ENCODE measurements at places on chromosomes 13 and 19. TPM values are rescaled to one million over a fixed set of nuclear protein-coding genes. Genes with fewer than 3 reads are reported as not detected.

DNA sequence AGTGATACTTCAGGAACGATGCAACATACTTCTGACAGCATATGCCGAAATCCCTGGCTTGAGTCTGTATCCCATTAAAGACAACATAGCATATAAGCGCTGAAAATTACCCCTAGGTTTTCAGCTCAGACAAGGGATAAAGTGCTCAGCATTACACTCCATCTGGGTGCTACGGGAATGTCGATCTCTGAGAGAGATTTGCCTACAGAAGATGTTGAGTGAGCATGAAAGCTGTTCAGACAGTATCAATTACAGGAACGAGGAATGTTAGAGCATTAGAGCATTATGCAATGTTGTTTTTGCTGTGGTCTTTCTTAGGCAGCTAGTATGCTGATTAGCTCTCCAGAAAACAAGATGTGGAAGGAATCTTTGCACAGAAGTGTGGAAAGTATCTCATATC is 484.5 kb downstream of the LIG4 start:
- DNase-seq, result no peak

DNA sequence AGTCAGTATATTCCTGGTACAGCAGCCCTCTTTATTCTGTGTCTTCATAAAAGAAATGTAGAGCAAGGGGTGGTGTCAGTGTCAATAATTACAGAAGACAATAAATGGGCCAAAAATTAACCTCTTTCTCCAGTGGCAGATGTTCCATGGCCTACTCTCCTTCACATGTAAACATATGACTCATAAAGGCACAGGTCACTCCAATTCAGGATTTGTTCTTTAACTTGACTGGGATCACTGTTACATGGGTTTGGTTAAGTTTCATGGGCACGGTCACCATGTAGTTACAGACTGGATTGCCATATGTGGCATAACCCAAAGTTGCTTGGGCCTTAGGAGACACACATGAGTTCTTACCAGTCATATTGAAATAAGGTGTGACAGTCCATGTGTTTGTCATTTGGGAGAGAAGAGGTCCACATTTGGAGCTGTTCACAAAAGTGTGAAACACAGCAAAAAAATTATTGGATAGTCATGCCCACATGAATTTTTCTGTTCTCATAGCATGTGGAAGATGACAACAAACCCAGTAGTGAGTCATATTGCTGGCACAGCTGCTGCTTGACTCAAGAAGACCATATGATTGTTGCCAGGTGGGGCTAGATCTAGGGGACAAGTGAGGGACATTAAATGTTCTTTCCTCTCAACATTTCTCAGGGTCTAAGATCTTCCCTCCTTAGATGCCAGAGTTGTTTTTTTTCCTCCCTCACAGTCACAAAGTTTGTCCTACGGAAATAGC is 68.1 kb upstream of the HTR2A start:
- DNase-seq, result no peak

GRCh38 chr13:97386801-97387484 is 47.0 kb upstream of the RAP2A start:
- DNase-seq, result peak; percentile 62

- peak; percentile 57 for DNase-seq
These were observed 507 bp downstream of the ALG5 start for GRCh38 chr13:36998624-36999041.

DNA sequence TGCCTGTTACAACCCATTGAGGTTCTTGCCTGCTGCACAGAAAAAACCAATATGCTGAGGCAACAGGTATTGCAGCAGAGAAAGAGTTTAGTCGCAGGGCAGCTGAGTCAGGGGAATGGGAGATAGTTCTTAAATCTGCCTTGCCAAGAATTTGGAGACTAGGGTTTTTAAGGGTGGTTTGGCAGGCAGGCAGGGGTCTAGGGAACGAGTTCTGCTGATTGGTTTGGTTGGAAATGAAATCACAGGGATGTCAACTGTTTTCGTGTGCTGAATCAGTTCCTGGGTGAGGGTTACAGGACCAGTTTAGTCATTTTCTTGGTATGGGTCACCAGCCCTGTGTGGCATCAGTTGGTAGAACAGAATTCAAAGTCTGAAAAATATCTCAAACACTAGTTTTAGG is 36.6 kb downstream of the PDS5B start:
- no peak for DNase-seq

- DNase-seq, result peak; percentile 87
These were observed 933 bp upstream of the NRTN start for GRCh38 chr19:5803752-5804515.

GRCh38 chr19:524062-524674 is 7.4 kb upstream of the CDC34 start:
- DNase-seq, result no peak

PSG4 gene
- not detected for total RNA-seq

SLC5A5 gene
- total RNA-seq, result not detected

Data from heart left ventricle (tissue), 16 donors.